NCI-H1694 treated with DMSO at 0.1 percent for 48 hours (cell line): ENCODE measurements at places on chromosomes 3 and 15.

DNA sequence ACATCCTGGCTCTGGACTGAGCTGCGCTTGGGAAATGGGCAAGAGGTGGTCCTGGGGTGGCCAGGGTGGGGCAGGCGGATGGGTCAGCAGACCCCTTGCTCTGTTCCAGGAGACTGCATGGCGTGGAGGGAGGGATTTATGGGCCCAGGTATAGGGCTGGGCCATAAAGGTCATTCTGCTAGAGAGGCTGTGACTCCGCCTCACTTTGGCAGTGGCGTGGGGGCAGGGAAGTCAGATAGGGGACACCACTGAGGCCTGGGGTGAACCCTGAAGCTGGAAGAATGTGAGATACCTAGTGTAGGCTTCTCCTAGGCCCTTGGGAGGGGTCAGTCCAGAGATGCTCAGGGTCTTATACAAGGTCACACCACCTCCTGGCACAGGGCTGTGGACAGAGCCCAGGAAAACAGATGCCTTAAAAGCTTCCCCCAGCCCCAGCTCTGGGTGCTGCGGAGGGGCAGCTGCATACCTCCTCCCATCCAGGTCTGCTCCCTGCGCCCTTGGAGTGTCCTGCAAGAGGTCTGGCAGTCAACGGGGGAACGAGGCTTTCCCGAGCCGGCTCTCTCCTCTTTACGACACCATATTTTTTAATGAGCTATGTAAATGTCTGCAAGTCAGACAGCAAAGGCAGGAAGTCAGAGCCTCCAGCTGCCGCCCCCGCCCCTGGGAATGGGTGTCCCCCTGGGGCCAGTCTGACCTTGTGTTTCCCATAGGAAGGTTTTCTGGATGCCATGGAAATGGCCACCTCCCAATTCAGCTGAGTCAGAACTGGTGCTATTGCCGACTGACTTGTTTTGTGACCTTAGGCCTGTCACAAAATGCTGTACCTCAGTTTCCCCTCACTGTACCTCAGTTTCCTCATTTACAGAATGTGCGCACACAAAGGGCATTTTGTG is 26.3 kb downstream of the LINGO1 start:
- DNase-seq, result no peak

DNA sequence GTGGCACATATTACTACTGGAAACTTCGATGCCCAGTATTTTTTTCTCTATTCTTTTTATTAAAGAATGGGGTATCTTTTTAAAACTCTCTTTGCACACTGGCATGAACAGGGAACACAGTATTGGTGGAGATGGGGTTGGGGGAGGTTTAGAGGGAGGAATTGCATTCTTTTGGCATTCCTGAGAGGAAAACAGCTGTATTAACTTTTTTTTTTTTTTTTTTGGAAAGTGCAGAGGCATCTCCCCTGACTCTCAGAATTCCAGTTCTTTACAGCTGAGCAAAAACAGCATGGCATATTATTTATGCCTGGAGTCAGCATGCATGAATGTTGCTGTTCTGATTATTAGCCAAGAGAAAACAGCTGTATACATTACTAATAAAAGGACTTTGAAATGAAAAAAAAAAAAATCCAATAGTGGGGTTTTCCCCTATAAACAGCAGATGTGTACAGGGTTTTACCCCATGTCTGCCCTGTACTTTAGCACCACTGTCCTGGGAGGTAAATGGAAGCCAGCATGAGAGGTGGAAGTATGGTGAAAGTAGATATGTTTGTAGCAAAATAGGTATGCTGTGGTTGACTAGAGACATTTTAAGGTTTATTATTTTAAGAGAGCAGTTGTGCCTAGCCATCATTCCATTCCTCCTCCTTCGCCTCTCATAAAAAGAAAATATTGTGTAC is 132.2 kb downstream of the FNDC3B start:
- DNase-seq, result no peak

DNA sequence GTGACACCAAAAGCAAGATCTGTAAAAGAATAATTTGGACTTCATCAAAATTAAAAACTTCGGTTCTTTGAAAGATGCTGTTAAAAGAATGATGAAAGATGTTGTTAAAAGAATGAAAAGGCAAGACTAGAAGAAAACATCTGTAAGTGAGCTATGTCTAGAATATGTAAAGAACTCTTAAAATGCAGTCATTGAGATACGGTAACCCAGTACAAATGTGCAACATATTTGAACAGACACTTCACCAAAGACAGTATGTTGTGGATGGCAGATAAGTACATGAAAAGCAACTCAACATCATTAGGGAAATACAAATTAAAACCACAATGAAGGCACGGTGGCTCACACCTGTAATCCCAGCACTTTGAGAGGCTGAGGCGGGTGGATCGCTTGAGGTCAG is 139.5 kb downstream of the LRIG1 start:
- no peak for DNase-seq

- DNase-seq, result no peak
Observed at GRCh38 chr15:62469874-62470688, 305.0 kb upstream of the C2CD4B start.
